Dermis microvascular lymphatic vessel endothelial cell (primary cell): ENCODE measurements at places on chromosomes 7 and 10. TPM values are rescaled to one million over a fixed set of nuclear protein-coding genes. Genes with fewer than 3 reads are reported as not detected.
A peak's percentile ranks its signal among the peaks of the same experiment; 100 is the strongest.

Gene UBTD1
- 45.1 and 62.6 TPM in 2 replicates for total RNA-seq

Gene VSTM4
- 0.39 and 3.0 TPM in 2 replicates for total RNA-seq

Gene PPA1
- total RNA-seq, result 109 and 147 TPM in 2 replicates

Gene FXYD4
- total RNA-seq, result not detected in 2 replicates

Gene PLXNA4
- total RNA-seq, result 5.3 and 15.4 TPM in 2 replicates

Gene NFE2L3
- 16.2 and 20.7 TPM in 2 replicates for total RNA-seq

Gene NUTM2B
- under 0.01 and 0.26 TPM in 2 replicates for total RNA-seq

Gene CNPY1
- not detected in 2 replicates for total RNA-seq

Gene HMX2
- not detected in 2 replicates for total RNA-seq

Gene CUBN
- total RNA-seq, result 6.7 and 10.7 TPM in 2 replicates

Gene NRAP
- not detected in 2 replicates for total RNA-seq

DNA sequence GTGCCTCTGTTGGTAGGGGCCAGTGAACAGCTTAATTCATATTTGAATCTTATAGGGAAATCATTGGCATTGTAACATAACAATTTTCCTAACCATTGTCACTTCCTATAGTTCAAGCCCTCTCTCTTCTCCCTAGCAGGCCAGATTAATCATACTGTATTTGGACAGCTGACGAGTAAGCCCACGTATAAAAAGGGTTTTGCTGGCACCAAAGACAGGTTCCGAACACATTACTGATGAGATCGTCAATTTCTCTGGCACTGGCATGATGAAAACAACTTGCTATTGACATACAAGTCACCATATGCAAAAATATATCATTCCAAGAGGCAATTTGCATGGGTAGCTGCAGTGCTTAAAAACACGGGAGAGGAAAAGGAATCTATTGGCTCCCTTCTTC lies 891.1 kb upstream of the AUTS2 start:
- DNase-seq, result no peak

DNA sequence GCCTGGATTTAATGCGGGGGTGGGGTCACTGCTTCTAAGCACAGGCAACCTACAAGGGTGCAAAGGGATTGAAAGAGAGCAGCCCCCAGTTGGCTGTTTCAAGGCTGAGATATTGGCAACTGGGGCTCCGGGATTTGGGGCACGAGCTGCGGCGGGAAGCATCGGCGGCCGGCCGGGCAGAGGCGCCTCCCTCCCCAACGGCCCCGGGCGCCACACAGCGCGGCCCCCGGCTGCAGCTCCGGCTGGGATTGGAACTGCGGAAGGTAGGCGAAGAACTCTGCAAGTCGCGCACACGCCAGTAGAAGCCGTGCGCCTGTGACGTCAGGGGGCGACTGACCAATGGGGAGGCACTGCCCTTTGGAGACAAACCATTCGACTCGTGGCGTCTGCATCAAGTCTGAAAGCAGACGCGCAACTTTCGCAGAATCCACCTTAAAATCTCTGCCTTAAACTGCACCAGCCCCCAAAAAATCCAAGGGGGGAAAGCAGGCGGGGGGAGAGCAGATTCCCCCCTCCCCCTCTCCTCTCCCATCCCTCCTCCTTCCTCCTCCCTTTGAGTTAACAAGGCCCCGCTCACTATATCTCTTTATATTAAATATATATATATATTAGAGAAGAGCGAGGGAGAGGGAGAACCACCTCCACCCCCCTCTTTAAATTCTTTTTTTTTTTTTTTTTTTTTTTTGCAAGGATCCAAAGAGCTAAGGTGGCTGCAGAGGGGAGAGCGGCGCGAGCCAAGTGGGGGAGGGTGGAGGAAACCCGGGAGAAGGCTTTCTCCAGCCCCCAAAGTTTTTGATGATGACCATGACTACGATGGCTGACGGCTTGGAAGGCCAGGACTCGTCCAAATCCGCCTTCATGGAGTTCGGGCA lies at the start of gene DLX6:
TSS of gene DLX6 (plus strand) at position 371 of the 872 bp plus-strand sequence. CDS start at position 796, 425 bp downstream.
- no peak for DNase-seq

DNA sequence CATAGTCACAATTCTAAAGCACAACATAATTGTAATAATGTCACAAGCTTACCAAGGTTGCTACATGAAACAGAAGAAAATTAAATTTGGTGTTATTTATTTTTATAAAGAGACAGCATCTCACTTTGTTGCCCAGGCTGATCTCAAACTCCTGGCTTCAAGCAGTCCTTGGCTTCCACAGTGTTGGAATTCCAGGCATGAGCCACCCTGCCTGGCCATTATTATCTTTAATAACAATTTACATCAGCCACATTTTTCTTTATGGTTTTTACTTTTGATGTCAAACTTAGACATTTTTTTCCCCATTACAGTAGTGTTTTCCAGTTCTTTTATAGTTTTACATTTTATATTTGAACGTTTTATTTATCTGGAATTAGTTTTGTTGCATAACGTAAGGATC lies 46.7 kb downstream of the BMPR1A start:
- DNase-seq, result no peak

DNA sequence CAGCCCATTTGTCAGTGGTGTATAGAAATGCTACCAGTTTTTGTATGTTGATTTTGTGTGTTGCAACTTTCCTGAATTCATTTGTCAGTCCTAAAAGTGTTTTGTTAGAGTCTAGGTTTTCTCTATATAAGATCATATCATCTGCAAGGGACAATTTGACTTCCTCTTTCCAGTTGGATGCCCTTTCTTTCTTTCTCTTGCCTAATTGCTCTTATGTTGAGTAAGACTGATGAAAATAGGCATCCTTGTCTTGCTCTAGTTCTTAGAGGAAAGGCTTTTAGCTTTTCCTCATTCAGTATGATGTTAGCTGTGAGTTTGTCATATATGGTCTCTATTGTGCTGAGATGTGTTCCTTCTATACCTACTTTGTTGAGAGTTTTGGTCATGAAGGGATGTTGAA lies 161.7 kb upstream of the TPK1 start:
- DNase-seq, result no peak

- DNase-seq, result peak; percentile 57
These were observed 1.9 kb downstream of the ARID5B start for GRCh38 chr10:61903221-61903927.

- peak; percentile 74 for DNase-seq
These were observed 71.2 kb upstream of the FOXK1 start for GRCh38 chr7:4610768-4611467.

DNA sequence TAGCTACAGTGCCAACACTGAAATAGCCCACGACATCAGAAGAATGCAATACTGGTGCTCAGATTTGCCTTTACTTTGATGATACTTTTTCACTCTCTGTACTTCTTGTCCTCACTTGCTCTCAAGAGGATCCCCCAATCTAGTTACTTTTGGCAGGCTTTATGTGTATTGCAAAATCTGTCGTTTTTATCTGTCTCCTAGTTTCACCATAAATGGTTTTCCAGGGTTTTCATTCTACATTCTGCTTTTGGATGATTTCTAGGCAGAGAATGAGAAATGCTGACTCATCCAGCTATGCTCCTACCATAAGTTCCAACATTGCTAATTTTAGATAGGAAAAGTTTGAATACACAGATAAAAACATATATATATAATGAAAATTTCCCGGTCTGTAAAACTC lies 659.5 kb upstream of the NRG3 start:
- DNase-seq, result no peak

DNA sequence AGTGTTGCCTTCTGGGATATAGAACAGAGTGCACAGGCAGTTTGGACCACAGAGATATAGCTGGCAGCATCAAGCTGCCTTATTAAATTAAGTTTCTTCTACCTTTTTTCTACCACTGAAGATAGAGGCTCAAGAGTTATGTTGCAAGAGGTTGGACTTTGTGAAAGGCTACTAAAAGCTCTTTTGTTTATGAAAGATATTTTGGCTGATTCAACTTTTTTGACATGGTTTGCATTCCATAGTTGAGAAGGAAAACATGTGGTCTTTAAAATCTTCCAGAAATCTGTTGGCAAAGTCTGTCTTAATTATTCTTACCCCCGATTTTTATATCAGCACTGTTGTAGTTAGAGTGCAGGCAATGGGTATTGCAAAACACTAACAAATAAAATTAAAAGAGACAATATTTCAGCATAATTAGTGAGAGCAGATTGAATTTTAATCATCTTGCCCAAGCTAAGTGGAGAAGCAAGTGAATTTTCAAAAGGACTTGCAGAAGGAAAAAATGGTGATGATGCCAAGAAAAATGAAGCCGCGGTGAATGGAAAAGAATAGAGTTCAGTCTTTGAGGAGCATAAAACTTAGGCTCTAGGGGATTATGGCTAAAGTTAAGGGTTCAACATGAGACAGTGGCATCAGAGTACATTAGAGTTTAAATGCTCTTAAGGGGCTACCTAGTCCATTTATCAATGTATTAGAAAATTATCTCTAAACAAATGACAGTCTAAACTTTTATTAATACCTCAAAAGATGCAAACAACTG lies 450.9 kb upstream of the CNTNAP2 start:
- no peak for DNase-seq

DNA sequence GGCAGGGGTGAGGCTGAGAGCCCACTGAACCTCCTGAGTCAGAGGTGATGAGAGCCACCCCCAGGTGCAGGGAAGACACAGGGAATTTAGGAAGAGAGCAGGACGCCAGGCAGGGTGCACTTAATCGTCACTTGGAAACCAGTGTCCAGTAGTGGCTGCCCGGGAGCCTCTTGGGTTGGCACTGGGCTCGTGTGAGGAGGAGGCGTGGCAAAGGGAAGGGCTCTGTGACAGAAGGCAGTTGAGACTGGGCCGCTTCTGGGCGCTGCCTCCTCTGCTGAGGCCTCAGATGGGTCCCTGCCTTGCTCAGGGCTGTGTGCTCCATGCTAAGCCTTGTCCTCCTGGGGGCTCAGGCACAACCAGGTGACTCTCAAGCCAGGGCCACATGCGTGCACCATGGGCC lies 13.3 kb downstream of the RET start:
- DNase-seq, result no peak

GRCh38 chr7:120272261-120272660 lies 714 bp upstream of the KCND2 start:
- peak; percentile 46 for DNase-seq

DNA sequence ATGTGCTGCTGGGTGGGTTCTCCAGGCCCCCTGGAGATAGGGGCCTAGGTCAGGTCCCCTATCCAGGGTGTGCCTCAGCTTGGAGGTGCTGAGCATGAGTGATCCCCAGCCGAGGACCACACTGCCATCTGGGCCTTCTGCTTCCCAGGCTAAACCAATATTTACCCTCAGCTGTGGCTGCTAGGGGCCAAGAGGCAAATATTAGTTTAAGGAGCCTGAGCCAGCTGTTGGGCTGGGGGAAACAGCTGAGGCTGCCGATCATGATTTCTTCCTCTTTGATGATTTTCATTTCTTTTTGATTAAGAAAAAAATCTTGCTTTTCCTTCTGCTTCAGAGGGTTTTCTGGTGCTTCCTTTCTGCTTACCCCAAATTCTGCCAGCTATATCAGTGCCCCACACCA lies 83.4 kb downstream of the NEURL1 start:
- DNase-seq, result no peak

- no peak for DNase-seq
These were observed 19.6 kb upstream of the ZNF488 start for GRCh38 chr10:47403446-47404318.

DNA sequence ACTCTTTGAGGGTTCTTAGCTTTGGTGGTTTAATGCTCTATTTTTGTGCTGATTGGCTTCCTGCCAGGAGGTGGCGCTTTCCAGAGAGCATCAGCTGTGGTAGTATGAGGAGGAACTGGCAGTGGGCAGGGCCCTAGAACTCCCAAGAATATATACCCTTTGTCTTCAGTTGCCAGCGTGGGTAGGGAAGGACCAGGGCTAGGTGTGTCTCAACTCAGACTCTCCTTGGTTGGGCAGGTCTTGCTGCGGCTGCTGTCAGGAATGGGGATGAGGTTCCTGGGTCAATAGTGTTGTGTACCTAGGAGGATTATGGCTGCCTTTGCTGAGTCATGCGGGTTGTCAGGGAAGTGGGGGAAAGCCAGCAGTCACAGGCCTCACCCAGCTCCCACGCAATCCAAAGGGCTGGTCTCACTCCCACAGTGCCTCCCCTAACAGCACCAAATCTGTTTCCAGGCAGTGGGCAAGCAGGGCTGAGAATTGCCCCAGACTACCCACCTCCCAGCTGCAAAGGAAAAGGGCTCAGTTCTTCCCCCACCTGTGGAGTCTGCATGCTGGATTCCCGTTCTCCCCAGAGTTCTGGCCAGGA lies 191.5 kb downstream of the PHTF2 start:
- DNase-seq, result no peak

- DNase-seq, result no peak
These were observed 312.5 kb downstream of the SUGCT start for GRCh38 chr7:40447345-40447744.

GRCh38 chr10:96529634-96530279 lies 16.0 kb upstream of the TLL2 start:
- DNase-seq, result no peak

DNA sequence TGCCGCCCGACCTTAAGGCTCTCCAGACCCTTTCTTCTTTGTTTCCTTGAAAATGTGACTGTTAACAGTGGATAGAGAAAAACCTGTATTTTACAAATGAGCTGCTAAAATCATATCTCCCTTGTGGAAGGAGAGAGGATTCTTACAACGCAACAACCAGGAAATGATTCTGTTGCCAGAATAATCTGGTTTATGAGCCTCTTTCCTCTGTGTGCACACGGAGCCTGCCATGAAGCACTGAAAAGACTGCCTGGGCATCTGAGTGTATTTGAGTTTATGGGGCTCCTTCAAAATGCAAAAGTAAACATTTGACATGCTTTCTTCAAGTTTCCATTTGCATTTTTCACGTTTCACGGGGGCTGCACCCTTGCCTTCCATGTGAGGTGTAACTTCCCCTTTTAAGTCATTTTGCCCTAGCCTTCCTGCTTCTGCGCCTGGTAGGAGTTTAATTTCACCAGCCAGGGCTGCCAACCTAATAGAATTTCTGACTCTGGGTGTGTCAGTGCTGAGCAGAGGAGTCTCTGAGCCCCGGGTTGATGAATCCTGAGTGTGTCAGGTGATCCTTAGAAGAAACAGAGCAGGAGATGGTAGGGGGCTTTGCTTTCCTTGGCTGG lies 101.2 kb downstream of the GRB10 start:
- no peak for DNase-seq

GRCh38 chr10:11505639-11506038 lies 105.8 kb downstream of the USP6NL start:
- DNase-seq, result no peak

- DNase-seq, result no peak
These were observed 70.5 kb upstream of the EFCAB10 start for GRCh38 chr7:105651798-105652197.

DNA sequence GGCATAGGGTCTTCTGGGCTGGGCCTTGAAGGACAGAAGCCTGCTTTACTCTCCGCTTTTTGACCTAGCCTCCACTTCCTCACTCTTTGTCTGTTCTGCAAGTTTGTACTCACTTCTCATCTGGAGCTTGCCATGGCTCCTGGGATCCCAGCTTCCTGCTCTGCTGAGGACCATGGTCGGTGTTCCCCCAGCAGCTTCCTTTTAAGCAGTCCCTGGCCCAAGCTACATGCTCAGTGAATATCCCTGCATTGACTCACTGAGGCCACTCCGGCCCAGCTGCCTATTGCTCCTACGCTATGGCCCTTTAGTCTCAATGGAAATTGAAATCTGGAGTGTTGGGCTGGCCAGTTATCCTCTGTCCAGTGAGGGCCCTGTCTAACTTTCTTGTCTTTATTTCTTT lies 427.7 kb downstream of the RPS24 start:
- DNase-seq, result no peak

DNA sequence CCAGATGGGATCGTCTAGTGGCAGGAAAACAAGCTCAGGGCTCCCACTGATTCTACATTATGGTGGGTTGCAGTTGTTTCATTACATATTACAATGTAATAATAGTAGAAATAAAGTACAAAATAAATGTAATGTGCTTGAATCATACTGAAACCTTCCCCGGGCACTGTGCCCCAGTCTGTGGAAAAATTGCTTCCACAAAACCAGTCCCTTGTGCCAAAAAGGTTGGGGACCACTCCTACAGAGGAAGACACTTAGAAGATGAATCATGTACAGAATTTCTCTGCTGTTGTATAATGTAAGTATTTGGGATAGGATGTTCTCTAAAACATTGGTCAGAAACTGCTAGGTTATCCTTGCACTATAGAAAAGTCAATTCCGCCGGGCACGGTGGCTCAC lies 11.3 kb upstream of the PHYH start:
- no peak for DNase-seq
